Cerebellar nuclear complex (tissue), 1 donor: ENCODE measurements at places on chromosomes 2 and 18.

- no peak for DNase-seq
Measured at GRCh38 chr18:6711467-6711866, 18.0 kb upstream of the ARHGAP28 start.

DNA sequence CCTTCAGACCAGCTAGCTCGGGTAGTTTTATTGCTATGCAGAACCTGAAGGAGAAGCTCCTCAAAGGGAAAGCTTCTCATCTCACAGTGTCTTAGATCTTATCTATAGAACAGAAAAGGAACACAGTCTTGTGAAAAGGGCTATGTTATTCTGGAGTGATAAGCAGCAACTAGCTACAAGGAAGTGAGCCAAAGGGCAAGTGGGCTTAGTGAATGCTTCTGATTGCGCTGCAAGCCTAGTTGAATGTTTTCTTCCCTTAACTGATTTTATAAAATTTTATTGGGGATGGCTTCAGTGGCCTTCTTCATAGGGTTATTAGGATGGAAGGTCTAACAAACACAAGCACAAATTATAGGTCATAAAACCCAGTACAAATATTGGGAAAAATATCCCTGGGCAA, 400.1 kb downstream of the PARD3B start:
- DNase-seq = no peak

GRCh38 chr2:219448776-219449341, 14.2 kb downstream of the SPEG start:
- DNase-seq = no peak

GRCh38 chr18:46899274-46899948, 17.9 kb downstream of the PIAS2 start:
- DNase-seq = no peak

DNA sequence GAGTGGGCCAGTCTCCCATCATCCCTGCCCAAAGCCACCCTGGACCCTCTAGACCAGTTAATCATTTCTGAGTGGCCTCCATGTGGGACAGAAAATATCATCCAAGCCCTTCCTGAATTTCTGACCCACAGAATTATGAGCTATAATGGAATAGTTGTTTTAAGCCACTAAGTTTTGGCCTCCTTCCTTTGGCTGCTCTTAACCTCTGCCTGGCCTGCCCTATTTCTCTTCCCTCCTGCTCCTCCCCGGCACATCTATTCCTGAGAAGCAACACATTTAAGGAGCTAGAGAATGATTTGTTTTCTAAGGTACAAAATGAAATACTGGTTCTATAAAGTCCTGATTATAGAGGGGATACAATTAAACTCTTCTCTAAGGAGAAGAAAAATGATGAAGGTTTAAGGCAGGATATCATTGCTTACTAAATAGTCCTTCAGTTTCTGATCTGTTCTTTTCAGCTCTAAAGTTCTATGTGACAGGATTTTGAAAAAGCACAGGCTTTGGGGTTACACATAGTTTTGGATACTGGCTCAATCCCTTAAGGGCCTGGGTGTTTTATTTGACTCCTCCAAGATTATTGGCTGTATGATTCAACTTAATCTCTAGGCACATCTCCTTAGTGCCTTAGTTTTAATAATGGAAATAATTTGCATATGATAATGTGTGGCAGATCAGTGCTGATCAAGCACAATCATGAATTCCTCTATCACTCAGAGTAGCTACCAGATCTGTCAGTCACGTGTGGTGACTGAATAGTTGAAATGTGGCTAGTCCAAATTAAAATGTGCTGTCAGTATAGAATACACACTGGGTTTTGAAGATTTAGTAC, 240.3 kb downstream of the VAPA start:
- DNase-seq = no peak

DNA sequence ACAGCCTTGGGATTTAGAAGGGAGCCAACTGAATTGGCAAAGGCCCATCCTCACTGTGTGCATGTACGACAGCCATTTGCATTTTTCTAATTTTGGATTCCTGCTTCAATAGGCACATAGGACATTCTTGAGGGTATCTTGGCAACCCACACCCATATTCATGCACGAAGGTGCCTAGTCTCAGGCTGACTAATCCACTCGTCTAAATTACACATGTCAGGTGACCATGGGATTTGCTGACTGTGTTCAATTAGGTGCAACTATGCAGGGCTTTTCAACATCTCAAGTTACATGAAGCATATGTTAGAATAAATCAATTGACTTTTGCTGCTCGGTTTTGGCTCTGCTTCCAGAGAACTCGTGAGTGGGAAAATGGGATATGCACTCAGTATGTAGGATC, 249.7 kb downstream of the SP3 start:
- DNase-seq = no peak

- DNase-seq = no peak
Measured at GRCh38 chr2:850429-850828, 100.2 kb upstream of the SNTG2 start.

- no peak for DNase-seq
Measured at GRCh38 chr18:67519592-67519991, 3.1 kb upstream of the DSEL start.

DNA sequence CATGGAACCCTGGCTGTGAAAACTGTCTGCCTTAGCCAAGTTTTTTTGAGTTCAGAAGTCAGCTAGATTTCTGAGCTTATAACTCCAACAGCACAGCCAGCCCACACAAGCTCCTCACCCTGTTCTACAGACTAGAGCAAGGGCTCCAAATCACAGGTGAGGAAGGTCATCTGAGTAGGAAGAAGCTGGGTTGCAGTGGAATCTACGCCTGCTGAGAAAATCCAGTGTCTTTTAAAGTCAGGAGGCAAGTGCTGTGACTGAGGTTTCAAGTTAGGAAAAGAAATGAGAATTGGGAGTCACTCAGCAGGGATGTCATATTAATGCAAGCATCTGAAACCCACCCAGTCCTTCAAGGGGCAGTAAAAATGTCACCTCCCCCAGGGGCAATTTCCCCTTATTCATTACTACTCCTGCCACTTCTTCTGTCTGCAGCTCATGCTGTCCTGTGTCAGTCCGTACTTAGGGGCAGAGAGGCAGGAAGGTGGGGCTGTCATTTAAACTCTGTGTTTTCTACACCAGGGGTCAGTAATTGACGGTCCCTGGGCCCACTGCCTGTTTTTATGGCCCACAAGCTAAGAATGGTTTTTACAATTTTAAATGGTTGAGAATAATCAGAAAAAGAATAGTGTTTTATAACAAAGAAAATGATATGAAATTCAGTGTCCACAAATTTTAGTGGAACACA, 551.1 kb downstream of the BCL11A start:
- no peak for DNase-seq

DNA sequence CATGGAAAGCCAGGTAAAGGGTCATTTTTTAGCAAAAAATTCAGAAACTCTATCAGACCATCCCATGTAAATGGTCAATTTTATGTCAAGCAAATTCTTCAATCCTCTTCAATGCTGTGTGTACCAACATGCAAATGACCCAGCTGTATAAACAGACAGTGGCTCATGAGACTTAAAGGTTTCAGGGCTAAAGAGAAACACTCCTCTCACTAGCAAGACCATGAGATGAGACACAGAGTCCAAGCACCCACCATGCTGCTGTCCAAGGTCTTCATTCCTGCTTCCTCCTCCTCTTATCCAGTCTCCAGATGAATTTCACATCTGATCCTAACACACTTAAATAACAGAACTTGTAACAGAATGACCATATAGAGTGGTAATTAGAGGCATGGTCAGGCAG, 30.8 kb upstream of the ONECUT2 start:
- no peak for DNase-seq

GRCh38 chr2:205177546-205177945, 504.8 kb upstream of the NRP2 start:
- DNase-seq = no peak

DNA sequence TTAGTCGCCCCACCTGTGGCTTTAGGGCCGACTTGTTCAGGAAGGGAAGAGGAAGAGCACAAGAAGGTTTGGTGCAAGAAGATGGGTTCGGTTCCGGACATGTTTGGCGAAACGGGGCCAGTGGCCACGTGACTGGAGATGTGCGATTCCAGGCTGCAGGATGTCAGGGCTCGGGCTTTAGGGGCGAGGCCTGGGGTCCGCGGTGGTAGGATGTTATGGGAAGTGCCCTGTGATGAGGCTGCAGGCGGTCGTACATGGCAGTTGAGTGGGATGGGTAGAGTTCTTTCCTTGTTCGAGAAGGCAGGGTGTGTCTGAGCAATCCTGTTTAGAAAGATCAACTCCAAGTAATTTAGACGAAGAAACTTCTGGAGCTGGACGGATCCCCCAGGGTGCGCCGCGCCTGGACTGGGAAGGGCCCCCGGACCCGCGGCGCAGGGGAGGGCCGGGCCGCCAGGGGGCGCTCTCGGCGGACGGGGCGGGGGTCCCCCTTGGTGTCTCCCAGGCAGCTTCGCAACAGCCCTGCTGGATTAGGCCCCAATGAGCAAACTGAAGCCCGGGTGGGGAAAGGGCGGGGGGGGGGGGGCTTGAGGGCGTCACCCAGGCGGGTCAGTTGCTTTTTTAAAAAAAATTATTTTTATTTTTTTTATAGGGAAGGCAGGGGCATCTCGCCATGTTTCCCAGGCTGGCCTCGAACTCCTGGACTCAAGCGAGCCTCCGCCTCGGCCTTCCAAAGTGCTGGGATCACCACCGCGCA, 17.2 kb upstream of the SDC1 start:
- DNase-seq = no peak

GRCh38 chr2:40741532-40741931, 289.6 kb upstream of the SLC8A1 start:
- DNase-seq = no peak

GRCh38 chr2:46361920-46362666, 64.9 kb downstream of the EPAS1 start:
- no peak for DNase-seq

DNA sequence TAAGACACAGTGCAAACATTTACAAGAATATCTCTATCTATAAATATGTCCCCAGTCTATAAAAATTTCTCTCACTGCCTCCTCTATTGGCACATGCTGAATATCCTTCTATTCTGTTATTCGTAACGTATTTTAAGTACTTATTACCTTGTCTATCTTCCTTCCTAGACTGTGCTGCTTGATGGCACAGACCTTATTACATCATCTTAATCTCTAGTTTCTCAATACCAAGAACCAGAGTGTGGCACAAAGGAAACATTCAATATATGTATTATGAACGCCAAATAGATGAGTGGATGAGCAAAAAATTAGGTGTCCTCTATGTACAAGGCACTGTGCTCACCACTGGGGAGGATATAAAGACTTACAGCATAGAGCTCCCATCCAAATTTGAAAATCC, 282.8 kb downstream of the NBAS start:
- no peak for DNase-seq

DNA sequence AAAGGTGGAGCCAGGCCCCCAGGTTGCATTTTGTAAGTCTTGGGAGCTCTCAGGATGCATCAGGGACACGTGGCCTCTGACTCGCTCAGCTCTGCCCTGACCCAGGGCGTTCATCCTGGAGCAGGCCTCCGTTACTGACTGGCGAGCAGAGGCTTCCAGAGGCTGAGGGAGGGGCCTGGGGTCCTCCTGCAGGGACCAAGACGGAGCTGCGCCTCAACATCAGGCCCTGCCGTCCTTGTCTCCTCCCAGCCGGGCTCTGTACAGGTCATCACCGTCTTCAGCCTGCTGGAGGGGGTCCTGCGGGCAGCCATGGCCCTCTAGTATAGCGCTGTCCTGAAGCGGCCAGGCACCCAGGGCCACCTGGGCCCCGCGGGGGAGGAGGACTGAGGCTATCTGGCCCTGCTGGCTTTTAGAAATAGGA, 10.2 kb upstream of the ALPP start:
- no peak for DNase-seq

DNA sequence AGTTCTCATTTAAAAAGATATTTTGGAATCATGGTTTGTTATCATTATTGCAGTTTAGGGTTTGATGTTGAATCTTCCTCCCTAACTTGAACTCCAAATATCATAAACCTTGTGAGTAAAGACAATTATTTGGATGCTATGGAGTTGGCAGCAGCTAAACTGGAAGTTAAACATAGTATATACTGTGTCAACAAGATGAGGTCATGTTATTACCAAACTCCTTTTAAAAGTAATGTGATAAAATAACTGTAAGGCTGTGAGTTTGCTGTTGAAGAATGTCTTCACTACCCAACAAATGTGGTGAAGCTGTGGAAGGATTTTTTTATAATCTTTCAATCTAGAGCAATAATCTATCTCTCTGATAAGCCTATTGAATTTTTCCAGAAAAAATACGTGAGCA, 16.0 kb downstream of the DNAH6 start:
- DNase-seq = no peak

DNA sequence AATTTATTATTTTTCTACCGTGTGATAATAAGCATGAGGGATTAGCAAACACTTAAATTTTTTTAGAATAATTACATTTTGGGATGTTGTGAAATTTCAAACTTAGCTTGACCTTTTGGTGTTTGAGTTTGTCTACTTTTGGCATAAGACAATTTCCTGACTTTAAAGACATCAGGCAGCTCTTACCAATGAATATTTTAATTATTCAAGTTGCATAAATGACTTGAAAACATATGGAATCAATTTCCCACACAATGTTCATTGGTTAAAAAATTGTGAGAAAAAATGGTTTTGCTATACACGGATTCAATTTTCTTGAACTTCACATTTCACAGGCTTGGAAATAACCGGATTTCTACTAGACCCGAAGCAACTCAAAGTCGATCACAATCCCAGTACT, 243.4 kb downstream of the IKZF2 start:
- no peak for DNase-seq

GRCh38 chr18:22324191-22325131, 93.3 kb downstream of the CTAGE1 start:
- DNase-seq = no peak

DNA sequence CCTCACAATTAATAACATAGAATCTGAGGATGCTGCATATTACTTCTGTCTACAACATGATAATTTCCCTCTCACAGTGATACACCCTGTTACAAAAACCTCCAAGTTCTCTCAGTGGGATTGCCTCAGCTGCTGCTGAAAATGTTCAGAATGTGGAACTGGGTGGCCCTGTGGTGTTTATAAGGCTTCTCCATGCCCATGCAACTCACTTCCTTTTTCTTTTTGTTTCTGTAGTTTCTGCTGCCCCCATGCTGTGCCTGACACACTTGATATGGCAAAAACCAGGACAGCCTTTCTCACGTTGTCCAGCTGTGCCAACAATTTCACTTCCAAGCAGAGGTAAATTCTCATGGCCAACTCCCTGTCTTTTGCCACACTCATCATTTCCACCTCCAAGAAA, 206.2 kb downstream of the RPIA start:
- no peak for DNase-seq

GRCh38 chr2:224042191-224042696, 3.2 kb upstream of the SERPINE2 start:
- DNase-seq = no peak
